Uterine smooth muscle cell (primary cell): ENCODE measurements at places on chromosomes 3 and 15. TPM values are rescaled to one million over a fixed set of nuclear protein-coding genes. Genes with fewer than 3 reads are reported as not detected.

Gene CCDC71
- 18.1 and 24.7 TPM in 2 replicates for total RNA-seq

Gene GOLGA8J
- total RNA-seq, result under 0.01 and 0.11 TPM in 2 replicates

Gene CMTM6
- total RNA-seq, result 93.3 and 107 TPM in 2 replicates

Gene RAP2B
- 29.8 and 31.4 TPM in 2 replicates for total RNA-seq

Gene CYP11A1
- under 0.01 and 0.11 TPM in 2 replicates for total RNA-seq

Gene MFN1
- 58.2 and 62.9 TPM in 2 replicates for total RNA-seq

Gene FGD5
- total RNA-seq, result 0.11 and 0.37 TPM in 2 replicates

Gene DENND4A
- 20.0 and 21.1 TPM in 2 replicates for total RNA-seq

Gene NEK10
- 1.7 and 7.0 TPM in 2 replicates for total RNA-seq
